ENCODE measurements at places on chromosomes 12 and 14. TPM values are rescaled to one million over a fixed set of nuclear protein-coding genes. Genes with fewer than 3 reads are reported as not detected.
A peak's percentile ranks its signal among the peaks of the same experiment; 100 is the strongest.

RERGL gene
- not detected for total RNA-seq

PYM1 gene
- 33.1 TPM for total RNA-seq

GPR132 gene
- total RNA-seq, result 36.3 TPM

GLIPR1L1 gene
- total RNA-seq, result not detected

KRT72 gene
- 11.4 TPM for total RNA-seq

NTF3 gene
- total RNA-seq, result not detected

ARHGDIB gene
- 948 TPM for total RNA-seq

PRB2 gene
- total RNA-seq, result not detected

RFLNA gene
- not detected for total RNA-seq

HOXC12 gene
- total RNA-seq, result not detected

C14orf132 gene
- total RNA-seq, result 4.6 TPM

KCNC2 gene
- total RNA-seq, result not detected

- DNase-seq, result no peak
Measured at GRCh38 chr12:131119936-131120335, 166.2 kb downstream of the ADGRD1 start.

GRCh38 chr14:52918486-52918885 is 32.4 kb downstream of the FERMT2 start:
- peak; percentile 35 for DNase-seq

DNA sequence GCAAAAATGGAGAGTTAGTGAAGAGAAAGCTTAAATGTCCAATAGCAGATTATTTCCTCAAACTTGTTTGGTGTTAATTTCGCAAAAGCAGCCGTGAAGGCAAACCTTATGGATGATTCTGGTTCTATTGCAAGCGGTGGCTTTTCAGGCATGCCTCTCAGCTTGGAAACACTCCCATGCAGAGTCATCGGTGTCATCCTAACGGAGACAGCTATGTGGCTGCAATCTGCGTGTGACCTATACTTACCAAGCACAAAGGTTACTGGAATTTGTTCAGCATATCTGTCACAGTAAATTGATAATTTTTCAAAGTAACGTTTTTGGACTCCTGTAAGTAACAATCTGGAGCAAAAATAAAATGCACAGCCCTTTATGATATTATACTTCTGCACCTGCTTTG is 5.0 kb downstream of the BEST3 start:
- DNase-seq, result no peak

GRCh38 chr12:10719482-10719881 is 3.6 kb downstream of the YBX3 start:
- no peak for DNase-seq

DNA sequence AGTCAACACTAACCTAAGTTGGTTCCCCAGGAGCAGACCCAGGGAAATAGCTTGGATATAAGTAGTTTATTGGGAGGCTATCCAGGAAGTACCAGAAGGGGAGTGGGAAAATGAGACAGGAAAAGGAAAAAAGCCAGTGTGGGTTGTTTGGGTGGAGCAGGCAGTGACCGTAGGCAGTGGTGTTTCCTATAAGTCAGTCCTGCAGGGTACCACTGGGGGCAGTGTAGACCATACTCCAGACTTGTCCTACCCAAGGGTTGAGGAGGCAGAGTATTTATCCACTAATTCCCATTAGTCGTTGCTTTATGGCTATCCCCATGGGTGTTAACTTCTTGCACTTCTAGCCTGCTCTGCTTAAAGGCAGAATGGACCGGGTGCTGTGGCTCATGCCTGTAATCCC is 6.4 kb upstream of the CCDC60 start:
- DNase-seq, result no peak

GRCh38 chr12:128976120-128976738 is 123.0 kb downstream of the GLT1D1 start:
- no peak for DNase-seq

- no peak for DNase-seq
Measured at GRCh38 chr12:126704609-126705008, 1562.4 kb upstream of the TMEM132C start.

DNA sequence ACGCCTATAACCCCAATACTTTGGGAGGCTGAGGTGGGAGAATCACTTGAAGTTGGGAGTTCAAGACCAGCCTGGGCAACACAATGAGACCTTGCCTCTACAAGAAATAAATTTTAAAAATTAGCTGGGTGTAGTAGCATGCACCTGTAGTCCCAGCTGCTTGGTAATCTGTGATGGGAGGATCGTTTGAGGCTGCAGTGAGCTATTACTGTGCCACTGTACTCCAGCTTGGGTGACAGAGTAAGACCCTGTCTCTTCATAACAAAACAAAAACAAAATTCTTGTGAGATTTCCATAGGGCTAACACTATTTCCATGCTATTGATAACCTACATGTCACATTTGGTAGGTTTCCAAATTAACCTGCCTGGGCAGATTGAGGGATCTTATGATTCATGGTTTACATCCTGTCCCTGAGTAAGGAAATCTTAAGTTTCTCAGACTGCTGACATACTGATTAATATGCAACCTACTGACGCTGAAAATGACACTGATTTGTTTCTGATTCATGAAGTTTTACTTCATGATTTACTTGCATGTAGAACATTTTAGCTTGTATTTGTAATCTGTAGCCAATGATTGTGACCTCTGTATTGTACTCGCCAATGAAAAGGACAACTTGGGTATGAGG is 15.9 kb downstream of the ATP6V1D start:
- DNase-seq, result no peak

DNA sequence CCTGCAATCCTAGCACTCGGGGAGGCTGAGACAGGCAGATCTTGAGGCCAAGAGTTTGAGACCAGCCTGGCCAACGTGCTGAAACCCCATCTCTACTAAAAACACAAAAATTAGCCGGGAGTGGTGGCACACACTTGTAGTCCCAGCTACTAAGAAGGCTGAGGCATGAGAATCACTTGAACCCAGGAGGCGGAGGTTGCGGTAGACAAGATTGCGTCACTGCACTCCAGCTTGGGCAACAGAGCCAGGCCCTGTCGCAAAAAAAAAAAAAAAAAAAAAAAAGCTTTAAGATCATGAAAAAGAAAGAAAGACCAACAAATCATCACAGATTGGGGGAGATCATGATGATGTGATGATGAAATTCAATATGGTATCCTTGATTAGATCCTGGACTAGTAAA is 30.6 kb downstream of the WDR89 start:
- no peak for DNase-seq

GRCh38 chr14:87629788-87630187 is 363.2 kb downstream of the GALC start:
- no peak for DNase-seq

DNA sequence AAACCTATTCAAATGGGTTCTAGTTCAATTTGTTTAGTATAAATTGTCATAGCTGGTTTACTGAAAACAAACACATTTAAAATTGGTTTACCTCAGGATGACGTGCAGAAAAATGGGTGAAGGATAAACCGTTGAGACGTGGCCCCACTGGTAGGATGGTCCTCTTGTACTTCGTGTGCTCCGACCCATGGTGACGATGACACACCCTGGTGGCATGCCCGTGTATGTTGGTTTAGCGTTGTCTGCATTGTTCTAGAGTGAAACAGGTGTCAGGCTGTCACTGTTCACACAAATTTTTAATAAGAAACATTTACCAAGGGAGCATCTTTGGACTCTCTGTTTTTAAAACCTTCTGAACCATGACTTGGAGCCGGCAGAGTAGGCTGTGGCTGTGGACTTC is 8.3 kb downstream of the CALM1 start:
- DNase-seq, result no peak

DNA sequence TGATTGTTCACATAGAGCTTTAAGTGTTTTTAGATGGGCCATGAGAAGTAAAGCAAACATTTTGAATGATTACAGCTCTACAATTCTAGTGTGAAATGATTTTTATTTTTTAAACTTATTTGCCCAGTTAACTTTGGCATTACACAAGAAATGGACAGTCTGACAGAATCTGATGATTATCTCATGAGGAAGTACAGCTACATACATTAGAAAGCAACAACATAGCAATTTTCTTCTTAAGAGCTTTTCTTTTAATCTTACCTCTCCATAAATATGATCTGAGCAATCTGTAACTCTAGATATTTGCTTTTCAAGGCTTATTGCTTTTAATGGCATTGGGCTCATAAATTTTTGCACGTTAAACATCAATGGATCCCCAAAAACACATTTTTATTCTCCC is 26.5 kb upstream of the PPP1R12A start:
- no peak for DNase-seq

- no peak for DNase-seq
Measured at GRCh38 chr12:98817742-98818141, 172.7 kb downstream of the APAF1 start.

GRCh38 chr12:104603545-104603973 is 146.8 kb downstream of the CHST11 start:
- DNase-seq, result no peak

DNA sequence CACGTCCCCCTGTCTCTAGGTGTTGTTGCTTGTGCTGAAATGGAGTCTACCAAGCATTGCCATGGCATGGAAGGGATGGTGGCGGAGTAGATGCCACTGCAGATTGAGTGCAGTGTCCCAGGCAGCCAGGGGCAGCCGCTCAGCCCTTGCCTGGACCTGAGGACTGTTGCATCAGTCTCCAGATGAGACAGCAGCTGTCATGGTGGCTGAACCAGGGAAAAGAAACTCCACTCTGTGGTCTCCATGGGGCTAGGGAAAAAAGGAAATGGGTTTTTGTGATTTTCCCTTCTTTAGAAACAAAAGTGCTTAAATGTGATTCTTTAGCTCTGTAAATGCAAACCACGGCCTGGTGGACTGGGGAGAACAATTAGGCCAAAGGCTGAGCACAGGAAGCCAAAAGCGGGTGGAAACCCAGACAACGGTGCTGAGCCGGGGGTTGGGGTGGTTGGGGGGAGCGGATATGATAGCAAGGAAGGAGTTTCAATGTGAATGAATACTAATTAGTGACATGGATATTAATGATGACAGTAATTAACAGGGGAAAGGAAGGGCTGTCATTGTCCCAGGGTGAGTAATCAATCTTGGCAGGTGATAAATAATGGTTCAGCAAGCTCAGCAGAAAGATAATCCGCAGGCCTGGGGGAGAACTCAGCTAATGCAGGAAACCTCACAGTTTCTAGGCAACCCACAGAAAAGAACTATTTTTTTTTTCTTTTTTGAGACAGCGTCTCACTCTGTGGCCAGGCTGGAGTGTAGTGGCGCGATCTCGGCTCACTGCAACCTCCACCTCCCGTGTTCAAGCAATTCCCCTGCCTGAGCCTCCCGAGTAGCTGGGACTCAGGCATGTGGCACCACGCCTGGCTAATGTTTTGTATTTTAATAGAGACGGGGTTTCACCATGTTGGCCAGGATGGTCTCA is 442.6 kb downstream of the DPF3 start:
- DNase-seq, result peak; percentile 19

DNA sequence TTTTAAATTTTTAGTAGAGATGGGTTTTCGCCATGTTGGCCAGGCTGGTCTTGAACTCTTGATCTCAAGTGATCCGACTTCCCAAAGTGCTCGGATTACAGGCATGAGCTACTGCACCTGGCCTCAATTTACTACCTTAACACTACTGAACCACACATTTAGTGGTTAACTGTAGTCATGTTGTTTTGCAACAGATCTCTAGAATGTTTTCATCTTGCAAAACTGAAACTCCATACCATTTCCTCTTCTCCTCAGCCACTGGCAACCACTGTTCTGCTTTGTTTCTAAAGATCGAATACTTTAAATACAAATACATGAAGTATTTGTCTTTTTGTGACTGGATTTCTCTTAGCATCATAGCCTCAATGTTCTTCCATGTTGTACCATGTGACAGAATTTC is 15.4 kb upstream of the SMCO2 start:
- DNase-seq, result no peak

GRCh38 chr12:121637231-121637914 is 11.0 kb downstream of the ORAI1 start:
- DNase-seq, result peak; percentile 57

DNA sequence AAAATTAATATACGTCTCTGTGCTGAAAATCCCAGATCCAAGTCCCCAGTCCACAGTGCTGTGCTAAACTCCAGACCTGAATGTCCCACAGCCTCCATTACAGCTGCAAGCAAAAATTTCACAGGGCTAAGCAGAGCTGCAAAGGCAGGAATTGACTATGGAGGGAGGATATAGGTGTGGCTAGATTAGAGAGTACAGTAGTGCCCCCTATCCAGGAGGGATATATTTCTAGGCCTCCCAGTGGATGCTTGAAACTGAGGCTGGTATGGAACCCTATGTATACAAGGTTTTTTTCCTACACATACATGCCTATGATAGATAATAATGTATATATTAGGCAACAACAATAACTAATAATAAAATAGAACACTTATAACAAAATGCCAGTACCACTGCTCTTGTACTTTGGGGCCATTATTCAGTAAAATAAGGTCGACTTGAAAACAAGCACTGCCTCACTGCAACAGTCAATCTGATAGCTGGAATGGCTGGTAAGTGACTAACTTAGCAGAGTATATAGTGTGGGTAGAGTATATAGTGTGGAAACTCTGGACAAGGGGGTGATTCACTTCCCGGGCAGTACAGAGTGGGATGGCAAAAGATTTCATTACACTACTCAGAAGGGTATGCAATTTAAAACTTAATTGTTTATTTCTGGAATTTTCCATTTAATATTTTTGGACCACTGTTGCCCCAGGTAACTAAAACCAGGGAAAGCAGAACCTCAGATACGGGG is 82.7 kb downstream of the C14orf132 start:
- DNase-seq, result no peak

- no peak for DNase-seq
Measured at GRCh38 chr14:85529803-85530574, at the start of gene FLRT2. TSS of gene FLRT2 (plus strand) at chr14:85530144. CDS start at chr14:85621515, 91,371 bp downstream.

Data from naive thymus-derived CD8-positive, alpha-beta T cell (primary cell).